ENCODE measurements at places on chromosomes 1 and 21.

DNA sequence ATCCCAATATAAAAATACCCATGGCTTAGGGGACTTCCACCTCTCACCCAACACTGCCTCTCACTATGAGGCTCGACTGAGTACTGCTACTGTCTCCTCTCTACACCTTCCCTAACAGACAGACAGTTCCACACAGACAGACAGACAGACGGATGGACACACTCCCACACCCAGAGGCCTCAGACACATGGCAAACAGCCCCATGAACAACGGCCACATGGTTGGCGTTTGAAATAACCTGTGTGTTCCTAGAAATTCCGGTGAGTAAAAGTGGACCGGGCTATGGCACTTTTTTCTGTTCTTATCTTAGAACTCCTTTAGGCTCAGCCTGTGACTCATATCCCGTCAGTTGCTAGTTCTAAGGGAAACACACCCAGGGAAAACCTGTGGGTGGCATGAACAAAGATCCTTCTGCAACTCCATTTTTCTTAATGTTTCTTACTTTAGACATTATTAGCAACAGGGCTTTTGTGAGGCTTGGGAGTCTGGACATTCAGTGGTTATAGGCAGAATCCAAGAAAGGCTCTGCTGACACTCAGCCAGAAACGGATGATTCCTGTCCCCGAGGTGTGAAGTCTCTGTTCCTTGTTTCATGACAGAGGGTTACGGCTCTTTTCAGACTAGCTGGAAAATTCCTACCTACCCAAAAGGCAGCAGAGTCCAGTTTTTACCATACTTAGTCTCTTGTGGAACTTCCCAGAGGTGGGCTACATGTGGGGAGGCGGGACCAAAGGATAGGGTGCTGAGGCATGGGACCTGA lies 90.5 kb upstream of the TLR5 start:
- DNase-seq: no peak

DNA sequence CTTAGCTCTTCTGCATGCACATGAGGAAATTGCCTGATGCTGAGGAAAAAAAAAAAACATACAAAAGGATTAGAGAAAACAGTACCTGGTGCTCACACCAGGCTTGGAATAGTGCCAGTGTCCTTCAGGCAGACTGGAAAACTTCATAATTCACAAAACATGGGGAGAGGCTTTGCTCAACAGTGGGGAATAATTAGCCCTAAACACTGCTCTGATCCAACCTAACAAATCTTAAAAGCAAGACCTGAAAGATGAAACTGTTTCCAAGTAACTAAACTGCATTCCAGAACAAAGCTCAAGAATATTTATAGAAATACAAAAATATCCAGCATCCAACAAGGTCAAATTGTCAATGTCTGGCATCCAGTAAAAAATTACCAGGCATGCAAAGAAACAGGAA lies 124.8 kb downstream of the AK5 start:
- no peak for DNase-seq

GRCh38 chr1:7587773-7588456 lies 183.2 kb upstream of the VAMP3 start:
- DNase-seq: no peak

GRCh38 chr1:7726623-7727022 lies 44.5 kb upstream of the VAMP3 start:
- DNase-seq: no peak

GRCh38 chr1:42146626-42147320 lies 6.4 kb upstream of the GUCA2B start:
- peak; percentile 42 for DNase-seq

DNA sequence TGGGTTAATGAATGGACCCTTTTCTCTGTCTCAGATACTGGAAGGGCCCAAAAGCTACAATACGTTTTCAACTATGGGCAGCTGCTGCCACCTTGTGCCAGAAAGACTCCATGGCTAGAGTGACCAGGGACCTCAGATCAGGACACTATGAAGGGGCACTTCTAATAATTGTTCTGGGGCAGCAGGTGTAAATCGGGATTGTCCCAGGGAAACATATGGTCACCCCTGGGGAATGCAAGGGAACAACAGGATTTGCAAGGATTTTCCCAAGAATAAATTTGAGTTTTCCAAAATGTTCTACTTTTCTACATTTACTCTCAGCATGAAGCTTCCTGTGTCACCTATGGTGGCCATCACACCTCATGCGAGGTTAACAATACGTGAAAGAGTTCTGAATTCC lies 12.0 kb upstream of the FCAMR start:
- DNase-seq: peak; percentile 30

- no peak for DNase-seq
These were observed 61.2 kb downstream of the WNT9A start for GRCh38 chr1:227886503-227886961.

DNA sequence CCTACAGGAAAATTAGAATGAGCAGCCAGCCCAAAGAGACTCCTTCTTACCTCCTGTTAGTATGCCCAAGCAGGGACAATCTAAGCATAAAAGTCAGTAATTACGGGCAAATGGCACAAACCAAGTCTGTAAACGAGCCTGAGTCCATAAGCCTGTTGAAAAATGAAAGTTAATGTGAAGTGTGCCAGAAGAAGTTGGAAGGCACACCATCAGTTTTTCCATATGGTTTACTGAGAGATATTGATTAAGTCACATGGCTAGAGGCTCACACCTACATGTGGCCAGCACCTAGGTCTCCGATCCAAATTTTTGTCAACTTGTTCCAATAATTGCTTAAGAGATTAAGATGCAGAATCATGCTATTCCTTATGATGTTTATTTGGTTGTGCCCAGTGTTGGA lies 242.4 kb upstream of the CSF3R start:
- DNase-seq: no peak

DNA sequence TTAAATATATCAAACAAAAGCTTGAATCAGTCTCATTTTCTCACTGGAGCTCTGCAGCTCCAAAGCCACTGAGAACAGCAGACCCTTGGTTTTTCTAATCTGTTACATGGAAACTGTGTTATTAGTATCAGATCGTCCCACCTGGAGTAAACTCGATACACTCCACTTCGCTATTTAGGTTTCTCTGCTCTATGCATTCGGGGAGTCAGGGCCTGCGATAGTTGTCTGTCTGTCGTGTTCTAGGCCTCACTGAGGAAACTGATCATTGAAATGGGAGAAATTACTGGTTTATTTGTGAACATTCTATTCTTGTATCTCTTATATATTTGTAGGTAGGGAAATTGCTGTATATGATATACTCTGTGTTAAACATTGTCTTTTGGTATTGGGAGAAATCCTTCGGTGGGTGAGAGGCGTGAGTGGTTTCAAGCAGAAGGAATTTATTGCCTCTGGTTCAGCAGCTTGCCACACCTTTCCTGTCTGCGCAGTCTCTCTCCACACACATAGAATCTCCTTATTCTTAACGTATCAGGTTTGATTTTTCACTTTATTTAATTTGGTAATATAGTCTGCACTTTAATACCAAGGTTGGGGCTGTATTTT lies 8.5 kb downstream of the PRDM2 start:
- no peak for DNase-seq

- DNase-seq: no peak
These were observed 167.0 kb downstream of the NEGR1 start for GRCh38 chr1:72115290-72115689.

DNA sequence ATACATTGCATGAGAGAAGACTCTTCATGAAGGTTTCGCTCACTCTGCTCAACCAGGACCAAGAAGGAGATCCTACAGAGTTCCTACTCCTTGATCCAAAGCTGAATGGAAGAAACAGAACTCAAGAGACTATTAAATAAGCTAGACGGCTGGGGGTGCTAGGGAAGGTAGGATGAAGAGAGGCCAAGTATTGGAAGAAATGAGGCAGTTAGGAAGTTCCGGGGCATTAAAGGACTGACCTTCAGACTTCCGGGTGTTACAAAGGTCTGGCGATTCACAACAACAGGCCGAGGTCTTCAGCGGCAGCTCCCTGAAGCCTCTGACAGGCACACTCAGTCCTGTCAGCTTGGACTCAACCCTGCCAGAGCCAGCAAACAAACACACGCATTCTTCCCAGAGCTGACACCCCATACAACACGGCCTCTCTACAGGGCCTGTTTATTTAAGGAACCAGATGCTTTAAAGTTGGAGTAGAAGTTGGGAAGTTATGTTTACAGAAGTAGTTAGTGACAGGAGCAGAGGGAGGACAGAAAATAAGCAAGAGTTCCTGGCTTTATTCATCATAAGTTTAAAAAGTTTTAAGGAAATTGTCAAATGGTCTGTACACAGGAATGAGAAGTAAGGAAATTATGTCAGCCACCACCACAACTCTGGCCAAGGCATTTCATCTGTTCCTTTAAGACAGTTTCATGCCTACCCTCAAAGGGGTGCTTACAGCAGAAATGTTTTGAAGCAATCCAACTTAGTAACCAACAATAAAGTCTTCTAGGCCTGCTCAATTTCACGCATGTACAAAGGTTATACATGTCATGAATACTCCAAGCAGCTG lies 4.7 kb downstream of the SORT1 start:
- no peak for DNase-seq

GRCh38 chr1:55926906-55927471 lies 652.4 kb downstream of the PLPP3 start:
- DNase-seq: no peak

DNA sequence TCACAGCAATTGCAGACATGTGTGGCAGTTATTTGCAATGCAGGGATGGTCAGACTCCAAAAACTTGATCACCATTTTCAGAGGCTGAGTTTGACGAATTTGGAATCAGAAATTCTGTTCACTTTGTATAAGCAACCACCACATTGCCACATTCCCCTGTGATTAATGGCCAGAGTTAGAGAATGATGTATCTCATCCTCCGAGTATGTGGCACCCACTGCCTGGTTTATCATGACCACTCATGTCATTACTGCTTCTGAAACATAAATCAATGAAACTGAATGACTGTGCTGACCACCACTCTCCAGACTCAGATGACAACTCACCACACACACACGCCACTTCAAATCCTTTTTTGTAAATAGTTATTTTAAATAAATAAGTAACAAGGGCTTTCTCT lies 66.6 kb upstream of the CACHD1 start:
- no peak for DNase-seq

- DNase-seq: no peak
These were observed 42.5 kb upstream of the IL10 start for GRCh38 chr1:206814716-206815341.

DNA sequence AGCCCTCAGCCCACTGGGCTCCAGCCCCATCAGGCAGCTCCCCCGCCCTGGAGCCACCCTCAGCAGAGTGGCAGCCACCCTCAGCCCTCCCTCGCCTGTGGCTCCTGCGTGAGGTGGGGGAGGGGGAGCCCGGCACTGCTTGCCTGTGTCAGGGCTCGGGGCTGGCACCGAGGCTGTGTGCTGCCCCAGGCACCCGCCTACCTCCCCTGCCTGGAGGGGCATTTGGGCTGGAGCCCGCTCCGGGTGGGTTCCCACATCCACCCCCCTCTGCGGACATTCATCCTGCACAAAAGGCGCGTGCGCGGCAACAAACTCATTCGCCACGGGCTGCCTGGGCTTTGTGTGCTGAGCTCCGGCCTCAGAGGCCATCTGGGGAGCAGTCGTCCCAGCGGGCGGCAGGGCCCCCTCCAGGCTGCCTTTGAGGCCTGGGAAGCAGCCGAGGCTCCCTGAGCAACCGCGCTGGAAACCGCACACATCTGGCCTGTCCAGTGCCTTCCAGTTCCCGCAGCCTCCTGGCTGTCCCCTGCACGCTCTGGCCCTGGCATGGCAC lies 12.6 kb upstream of the TNFRSF14 start:
- DNase-seq: no peak

- no peak for DNase-seq
These were observed 175.5 kb upstream of the NCAM2 start for GRCh38 chr21:20822666-20823065.

DNA sequence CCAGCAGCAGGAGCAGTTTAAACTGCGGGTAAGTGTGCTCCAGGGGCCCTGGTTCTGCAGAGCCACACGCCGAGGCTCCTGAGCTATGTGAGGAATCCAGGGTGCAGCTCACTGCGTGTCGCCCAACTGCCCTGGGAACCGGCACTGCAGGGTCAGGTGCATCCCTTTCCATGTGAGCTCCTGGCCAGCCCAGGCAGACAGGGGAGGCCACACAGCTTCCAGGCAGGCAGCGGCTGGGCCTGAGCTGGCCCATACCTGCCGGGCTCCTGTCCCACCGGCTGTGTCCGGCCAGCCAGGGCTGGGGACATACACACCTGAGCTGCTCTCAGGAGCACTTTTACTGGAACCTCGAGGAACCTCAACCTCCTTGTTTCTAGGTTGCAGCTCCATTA lies 18.6 kb upstream of the COL18A1 start:
- DNase-seq: no peak

GRCh38 chr1:233965856-233966255 lies 61.4 kb downstream of the SLC35F3 start:
- no peak for DNase-seq

GRCh38 chr1:57858740-57859139 lies 434.9 kb upstream of the DAB1 start:
- no peak for DNase-seq

GRCh38 chr1:166297993-166298392 lies 131.2 kb upstream of the FAM78B start:
- no peak for DNase-seq

DNA sequence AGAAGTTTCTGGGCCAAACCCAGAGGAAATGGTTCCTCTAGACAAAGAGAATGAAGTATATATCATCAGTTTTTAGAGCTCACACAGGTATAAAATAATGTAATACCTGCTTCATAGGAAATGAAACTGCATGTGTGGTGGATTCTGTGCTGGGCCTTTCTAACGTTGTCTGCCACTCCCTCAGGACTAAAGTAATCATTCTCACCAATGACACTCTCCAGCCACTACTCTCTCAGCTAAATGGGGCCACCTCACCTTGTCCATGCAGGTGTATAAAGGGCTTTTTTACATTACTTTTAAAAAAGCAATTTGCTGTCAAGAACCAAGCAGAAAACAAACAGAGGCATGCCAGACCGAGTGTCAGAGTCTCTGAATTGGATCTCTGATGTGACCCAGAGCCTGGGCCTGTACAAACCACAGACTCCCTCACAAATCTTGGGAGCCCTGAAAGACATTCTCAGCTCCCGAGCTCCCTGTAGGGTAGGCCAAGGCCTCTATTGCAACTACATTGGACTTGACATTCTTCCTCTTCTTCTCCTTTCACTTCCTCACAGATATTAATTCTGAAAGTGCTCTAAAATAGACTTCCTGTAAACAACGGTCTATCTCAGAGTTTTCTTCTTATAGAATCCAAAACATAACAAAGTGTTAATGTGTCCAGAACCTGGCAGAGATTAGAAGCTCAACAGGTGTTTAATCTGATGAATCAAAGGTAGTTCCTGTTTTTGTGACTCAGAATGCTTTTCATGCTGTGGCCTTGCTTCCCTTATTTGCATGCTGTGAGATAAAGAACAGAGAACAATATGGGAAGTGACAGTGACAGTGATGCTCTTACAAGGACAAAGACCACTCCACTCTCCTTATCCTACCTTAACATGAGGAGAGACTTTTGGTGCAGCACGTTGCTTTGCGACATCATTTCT lies 8.6 kb downstream of the AIM2 start:
- no peak for DNase-seq

Data from stimulated activated naive CD4-positive, alpha-beta T cell treated with Interleukin-2 at 50 U/mL for 16 hours (primary cell).